ENCODE measurements at places on chromosomes 2 and 18. TPM values are rescaled to one million over a fixed set of nuclear protein-coding genes. Genes with fewer than 3 reads are reported as not detected.

TMEM37 gene
- 8.8 TPM for total RNA-seq

ANKRD62 gene
- not detected for total RNA-seq

SP140L gene
- total RNA-seq: 1.7 TPM

EEF1B2 gene
- 213 TPM for total RNA-seq

UCN gene
- total RNA-seq: 0.59 TPM

- no peaks in the 10 kb centered on the region for H3K4me1 ChIP-seq
- 0 out of 2 replicates have a peak, but pooled peaks cover 5% of the 10 kb centered on the region for H3K36me3 ChIP-seq
- DNase-seq: no peak
- no peaks in the 10 kb centered on the region for H3K27me3 ChIP-seq
- H3K27ac ChIP-seq: no peak overlapping the region
Observed at GRCh38 chr18:77822632-77823031, 573.0 kb downstream of the GALR1 start.

GRCh38 chr18:42229211-42230210 lies 274.5 kb downstream of the PIK3C3 start:
- no peak overlapping the region for H3K4me3 ChIP-seq
- H3K27me3 ChIP-seq: no peaks in the 10 kb centered on the region
- no peaks in the 10 kb centered on the region for H3K36me3 ChIP-seq
- H3K4me1 ChIP-seq: peaks cover 12% of the 10 kb centered on the region
- DNase-seq: no peak
- no peak overlapping the region for H3K27ac ChIP-seq

DNA sequence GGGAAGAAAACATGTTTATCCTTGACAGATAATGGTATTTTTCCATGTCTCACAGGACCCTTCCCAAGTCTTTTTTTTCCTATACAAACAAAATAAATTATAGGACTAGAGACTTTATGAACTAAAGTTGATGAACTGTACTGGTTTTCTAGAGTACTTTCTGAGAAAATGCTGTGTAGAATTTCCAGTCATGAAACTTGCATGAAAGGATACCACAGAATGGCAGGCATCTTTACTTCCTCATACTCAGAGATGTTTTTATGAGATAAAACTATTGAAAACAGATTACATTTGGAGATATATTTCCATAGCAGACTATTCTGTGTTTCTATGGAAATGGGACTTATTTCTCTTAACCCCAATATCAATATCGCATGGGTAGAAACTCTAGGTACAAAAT lies 403.5 kb downstream of the PARD3B start:
- H3K36me3 ChIP-seq: no peaks in the 10 kb centered on the region
- H3K27ac ChIP-seq: no peak overlapping the region
- no peak for DNase-seq
- no peak overlapping the region for H3K4me3 ChIP-seq

- no peak overlapping the region for H3K27ac ChIP-seq
- DNase-seq: peak; percentile 50
- H3K27me3 ChIP-seq: no peaks in the 10 kb centered on the region
- H3K4me1 ChIP-seq: 0 out of 2 replicates have a peak, but pooled peaks cover 9% of the 10 kb centered on the region
Observed at GRCh38 chr2:181554061-181554830, 97.1 kb downstream of the ITGA4 start.

DNA sequence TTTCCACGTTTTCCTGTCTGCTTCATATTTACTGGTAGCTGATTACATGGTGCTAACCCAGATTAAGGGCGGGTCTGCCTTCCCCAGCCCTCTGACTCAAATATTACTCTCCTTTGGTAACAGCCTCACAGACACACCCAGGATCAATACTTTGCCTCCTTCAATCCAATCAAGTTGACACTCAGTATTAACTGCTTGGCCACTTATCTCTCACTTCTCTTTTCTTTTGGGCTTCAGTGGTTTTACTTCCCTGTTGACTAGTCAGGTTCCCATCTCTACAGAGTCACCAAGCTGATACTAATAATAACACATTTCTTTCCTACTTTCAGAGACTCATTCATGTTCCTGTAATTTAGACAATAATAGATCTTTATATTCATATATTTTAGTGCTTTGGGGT lies 302.2 kb upstream of the MAP2 start:
- no peaks in the 10 kb centered on the region for H3K4me1 ChIP-seq
- H3K4me3 ChIP-seq: no peak overlapping the region
- DNase-seq: no peak
- no peaks in the 10 kb centered on the region for H3K36me3 ChIP-seq
- no peaks in the 10 kb centered on the region for H3K27me3 ChIP-seq

GRCh38 chr2:2192091-2192955 lies 138.8 kb downstream of the MYT1L start:
- H3K27ac ChIP-seq: no peak overlapping the region
- H3K36me3 ChIP-seq: no peaks in the 10 kb centered on the region
- H3K27me3 ChIP-seq: no peaks in the 10 kb centered on the region
- H3K4me3 ChIP-seq: no peak overlapping the region
